ENCODE measurements at places on chromosomes 6 and 20.
A peak's percentile ranks its signal among the peaks of the same experiment; 100 is the strongest.

GRCh38 chr6:114281496-114281895, 61.3 kb downstream of the HS3ST5 start:
- no peak for DNase-seq

GRCh38 chr20:16222859-16223411, 350.3 kb downstream of the KIF16B start:
- no peak for DNase-seq

- no peak for DNase-seq
Observed at GRCh38 chr6:21915707-21916260, 322.2 kb downstream of the SOX4 start.

GRCh38 chr20:17558154-17558940, 11.5 kb upstream of the DSTN start:
- no peak for DNase-seq

GRCh38 chr6:140285471-140285870, 911.0 kb upstream of the CITED2 start:
- DNase-seq = no peak

DNA sequence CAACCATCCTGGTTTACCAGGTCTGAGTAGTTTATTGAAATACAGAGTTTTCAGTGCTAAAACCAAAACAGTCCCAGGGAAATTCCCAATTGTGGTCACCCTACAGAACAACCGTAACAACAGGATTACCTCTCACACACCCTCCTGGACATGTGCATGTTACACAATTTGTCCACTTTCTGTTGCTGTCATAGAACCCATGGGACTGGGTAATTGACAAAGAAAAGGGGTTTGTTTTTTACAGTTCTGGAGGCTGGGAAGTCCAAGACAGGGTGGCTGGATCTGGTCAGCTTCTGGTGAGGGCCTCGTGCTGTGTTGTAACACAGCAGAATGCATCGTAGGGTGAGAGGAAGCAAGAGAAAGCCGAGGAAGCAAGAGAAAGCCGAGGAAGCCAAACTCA, 9.1 kb upstream of the ADA start:
- no peak for DNase-seq

- DNase-seq = no peak
Observed at GRCh38 chr6:73956305-73956704, 260.3 kb downstream of the CD109 start.

GRCh38 chr6:13488015-13488895, 855 bp upstream of the GFOD1 start:
- no peak for DNase-seq

- DNase-seq = no peak
Observed at GRCh38 chr6:122494665-122495272, 23.2 kb upstream of the SERINC1 start.

DNA sequence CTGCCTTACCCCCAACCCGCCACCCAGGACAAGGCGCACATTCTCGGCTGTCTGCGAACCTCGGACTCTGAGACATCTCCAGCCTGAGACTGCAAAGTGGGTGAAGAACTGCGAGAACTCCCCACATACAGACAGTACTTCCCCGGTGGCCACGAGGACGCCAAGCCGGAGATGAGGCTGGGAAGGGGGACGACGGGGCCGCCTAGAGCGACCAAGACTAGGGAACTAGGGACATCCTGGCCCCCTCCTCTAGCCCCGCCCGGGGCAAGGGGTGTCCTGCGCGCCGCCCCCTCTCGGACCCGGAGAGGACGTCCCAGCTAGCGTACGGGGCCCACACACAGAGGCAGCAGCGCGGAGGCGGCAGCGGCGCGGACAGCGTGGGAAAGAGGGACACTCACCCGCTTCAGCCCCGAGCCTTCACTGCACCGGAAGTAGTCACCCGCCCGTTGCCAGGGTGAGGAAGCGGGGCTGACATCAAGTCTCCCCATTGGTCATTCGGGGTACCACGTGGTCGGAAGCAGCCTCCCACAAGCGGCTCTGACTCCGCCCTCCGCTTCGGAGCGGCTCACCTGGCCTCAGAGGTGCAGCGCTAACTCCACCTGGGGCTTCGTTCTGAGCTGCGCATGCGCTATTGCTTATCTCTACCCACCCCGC, at the start of gene TASP1:
TASP1 (minus strand) TSS at position 437 of the 654 bp plus-strand sequence. CDS start 8,854 bp downstream, outside the sequence.
- peak; percentile 95 for DNase-seq

DNA sequence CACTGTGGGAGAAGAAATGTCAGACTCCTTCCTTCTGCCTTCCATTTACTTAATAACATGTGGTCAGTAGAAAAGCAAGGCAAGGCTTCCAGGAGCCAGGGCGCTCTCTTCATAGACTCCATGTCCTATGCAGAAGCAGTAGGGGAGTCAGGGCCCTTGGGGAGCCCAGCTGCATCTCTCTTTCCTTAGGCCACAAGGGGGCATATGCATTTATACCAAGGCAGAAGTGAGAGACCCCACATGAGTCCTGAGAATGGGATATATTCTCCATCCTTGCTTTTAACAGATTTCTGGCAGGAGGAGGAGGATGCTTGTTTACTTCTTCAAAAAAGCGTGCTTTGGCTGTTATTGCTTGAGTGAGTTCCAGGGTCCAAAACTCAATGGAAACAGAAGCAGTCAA, 198.5 kb downstream of the HIVEP2 start:
- peak; percentile 32 for DNase-seq

- DNase-seq = peak; percentile 34
Observed at GRCh38 chr20:49318430-49319207, 40.8 kb upstream of the ZNFX1 start.

DNA sequence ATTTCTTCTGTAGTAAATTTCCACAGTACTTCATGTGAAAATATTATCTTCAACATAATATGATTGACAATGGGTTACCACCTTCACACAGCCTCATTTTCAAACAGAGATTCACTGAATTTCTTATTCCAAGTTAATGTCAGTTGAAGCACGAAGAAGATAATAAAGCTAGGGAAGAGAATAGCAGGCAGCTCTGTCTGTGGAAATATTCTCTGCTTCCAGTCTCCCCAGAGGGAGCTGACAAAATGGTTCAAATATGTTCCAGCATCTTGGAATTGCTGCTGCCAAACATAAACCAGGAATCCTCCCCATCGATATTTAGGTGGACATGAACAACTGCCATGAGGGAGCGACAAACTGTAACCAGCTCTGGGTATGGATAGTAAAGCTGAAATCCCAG, 224.8 kb downstream of the GJA1 start:
- DNase-seq = no peak

DNA sequence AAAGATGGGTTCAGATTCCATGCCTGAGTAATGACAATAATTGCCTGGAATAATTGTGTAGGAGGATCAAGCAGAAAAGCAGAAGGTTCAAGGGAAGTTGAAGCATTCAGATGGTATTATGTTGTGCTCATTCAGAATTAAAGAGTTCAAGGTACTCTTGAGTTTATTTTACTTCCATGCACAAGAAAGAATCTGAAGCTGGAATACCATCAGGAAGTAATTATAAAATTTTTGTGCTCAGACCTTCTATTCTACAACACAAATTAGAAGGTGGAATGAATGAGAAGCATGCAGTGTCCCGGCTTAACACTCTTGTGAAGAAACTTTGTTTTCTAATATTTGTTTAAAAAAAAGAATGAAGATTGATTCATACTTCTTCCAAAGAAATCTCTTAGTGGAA, 139.4 kb upstream of the ENPP5 start:
- DNase-seq = no peak

- no peak for DNase-seq
Observed at GRCh38 chr6:56232436-56232835, 14.9 kb downstream of the COL21A1 start.

DNA sequence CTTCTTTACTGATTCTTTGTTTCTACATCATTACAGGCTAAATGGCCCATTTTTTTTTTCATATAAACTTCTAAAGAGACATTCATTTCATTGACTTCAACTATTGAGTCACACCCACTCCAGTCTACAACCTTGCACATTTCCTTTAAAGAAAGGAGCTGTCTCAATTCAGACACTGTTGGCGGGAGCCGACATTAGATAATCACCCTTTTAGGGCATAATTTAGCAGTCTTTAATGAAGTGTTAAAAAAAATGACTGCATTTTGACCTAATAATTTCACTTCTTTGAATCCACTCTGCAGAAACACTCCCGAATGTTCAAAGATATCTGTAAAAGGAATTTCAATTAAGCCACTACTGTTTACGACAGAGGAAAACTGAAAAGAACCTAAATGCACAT, 1.5 kb downstream of the EPM2A start:
- no peak for DNase-seq

DNA sequence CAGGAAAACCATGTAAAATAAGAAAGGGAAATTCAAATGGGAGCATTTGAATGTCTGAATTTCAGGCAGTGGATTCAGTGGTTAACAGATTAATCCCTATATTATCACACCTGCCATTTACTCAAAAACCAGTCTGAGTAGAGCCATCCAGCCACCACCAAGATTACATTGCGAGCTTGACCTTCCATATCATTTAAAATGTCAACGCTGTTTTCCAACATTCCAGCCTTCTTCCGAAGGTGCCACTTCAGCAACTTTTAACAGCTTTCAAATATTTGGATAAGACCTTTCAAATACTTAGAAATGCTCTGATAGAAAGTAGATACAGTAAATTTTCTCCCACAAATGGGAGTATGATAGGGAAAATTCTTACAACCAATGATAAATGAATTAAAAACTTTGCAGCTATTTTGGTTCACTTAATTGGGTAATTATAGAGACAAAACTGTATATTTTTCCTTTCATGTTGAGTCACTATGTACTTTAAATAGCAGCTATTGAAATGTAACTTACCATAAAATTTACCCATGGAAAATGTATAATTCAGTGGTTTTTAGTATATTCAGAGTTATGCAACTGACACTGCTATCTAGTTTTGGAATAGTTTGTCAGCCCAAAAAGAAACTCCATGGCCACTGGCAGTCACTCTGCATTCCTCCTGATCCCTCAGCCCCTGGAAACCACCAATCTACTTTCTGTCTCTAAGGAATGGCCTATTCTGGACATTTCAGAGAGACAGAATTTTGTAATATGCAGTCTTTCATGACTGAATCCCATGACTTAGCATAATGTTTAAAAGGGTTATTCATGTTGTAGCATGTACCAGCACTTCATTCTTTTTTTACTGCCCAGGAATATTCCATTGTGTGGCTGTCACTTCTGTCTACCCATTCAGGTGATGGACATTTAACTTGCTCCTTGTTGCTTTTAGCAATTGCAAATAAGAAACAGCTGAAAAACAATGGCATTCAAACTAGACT, 21.5 kb downstream of the EZR start:
- DNase-seq = no peak

- DNase-seq = no peak
Observed at GRCh38 chr20:10304471-10305046, 85.9 kb downstream of the SNAP25 start.

GRCh38 chr6:149487316-149487715, 2.5 kb upstream of the ZC3H12D start:
- no peak for DNase-seq

- DNase-seq = no peak
Observed at GRCh38 chr6:46097366-46097765, 32.4 kb upstream of the ENPP4 start.

GRCh38 chr20:63057171-63058117, 50.7 kb upstream of the BHLHE23 start:
- no peak for DNase-seq

DNA sequence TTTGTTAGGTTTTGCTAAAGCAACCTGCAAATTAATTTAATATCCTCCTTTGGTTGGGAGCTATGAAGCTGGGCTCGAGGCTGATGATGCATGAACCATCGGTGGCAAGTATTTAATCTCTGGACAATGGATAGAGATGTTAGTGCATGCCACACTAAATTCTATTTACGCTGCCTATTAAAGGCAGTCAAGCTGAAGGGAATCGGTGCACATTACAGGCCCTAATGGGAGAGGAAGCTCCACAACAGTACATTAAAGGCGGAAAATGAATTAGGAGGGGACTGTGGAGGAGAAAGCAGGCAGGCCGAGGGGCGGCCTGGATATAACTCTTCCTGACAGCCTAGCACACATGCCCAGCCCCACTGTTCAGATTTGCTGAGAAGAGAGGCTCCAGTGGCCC, 132.4 kb upstream of the MAFB start:
- DNase-seq = no peak

GRCh38 chr6:15369838-15370237, 124.0 kb downstream of the JARID2 start:
- DNase-seq = no peak

DNA sequence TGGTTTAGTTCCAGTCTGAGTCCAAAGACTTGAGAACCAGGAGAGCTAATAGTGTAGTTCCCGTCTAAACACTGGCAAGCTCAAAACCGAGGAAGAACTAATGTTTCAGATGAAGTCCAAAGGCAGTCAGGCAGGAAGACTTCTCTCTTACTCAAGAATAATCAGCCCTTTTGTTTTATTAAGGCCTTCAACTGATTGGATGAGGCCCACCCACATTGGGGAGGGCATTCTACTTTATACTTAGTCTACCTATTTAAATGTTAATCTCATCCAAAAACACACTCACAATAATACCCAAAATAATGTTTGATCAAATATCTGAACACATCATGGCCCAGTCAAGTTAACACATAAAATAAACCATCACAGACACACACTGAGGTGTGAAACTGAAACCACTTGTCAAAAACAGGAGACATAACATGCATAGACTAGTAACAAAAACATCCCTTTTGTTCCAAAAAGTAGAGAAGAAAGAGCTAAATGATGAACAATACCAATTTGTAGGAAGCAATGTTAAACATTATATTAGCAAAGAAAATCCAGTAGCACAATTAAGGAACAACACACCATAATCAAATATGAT, 50.2 kb upstream of the SENP6 start:
- no peak for DNase-seq

- no peak for DNase-seq
Observed at GRCh38 chr6:21157186-21157929, 436.2 kb upstream of the SOX4 start.

DNA sequence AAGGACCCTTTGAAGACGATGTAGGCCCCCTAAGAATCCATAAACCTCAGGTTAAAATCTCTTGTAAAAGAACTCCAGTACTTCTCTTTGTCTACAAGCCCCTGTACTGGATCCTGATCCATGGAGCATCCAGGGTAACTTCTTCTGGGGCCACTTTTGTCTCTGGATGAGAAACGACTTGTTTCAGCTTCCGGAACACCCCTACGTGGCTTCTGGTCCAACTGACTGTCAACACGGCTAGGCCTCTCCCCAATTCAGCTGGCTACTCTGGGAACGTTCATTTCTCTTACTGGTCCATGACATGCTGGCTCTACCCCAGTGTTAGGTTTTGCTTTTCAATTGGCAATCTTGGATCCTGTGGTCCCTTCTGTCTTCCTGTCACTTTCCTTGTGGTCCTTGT, 198.0 kb downstream of the BACH2 start:
- DNase-seq = no peak

Measured in activated gamma-delta T cell treated with Interleukin-2 at 50 U/mL for 16 hours (primary cell).